ENCODE measurements at places on chromosomes 2 and 18.

- H3K4me1 ChIP-seq, result no peaks in the 10 kb centered on the region
- H3K27ac ChIP-seq, result no peak overlapping the region
- H3K27me3 ChIP-seq, result peaks cover 3% of the 10 kb centered on the region
Observed at GRCh38 chr18:63477200-63477599, 442 bp downstream of the SERPINB5 start.

- H3K27ac ChIP-seq, result no peak overlapping the region
- peaks cover 21% of the 10 kb centered on the region for H3K27me3 ChIP-seq
- H3K36me3 ChIP-seq, result no peaks in the 10 kb centered on the region
- H3K4me3 ChIP-seq, result no peak overlapping the region
- no peaks in the 10 kb centered on the region for H3K4me1 ChIP-seq
Observed at GRCh38 chr2:105504459-105504858, 105.6 kb upstream of the FHL2 start.

DNA sequence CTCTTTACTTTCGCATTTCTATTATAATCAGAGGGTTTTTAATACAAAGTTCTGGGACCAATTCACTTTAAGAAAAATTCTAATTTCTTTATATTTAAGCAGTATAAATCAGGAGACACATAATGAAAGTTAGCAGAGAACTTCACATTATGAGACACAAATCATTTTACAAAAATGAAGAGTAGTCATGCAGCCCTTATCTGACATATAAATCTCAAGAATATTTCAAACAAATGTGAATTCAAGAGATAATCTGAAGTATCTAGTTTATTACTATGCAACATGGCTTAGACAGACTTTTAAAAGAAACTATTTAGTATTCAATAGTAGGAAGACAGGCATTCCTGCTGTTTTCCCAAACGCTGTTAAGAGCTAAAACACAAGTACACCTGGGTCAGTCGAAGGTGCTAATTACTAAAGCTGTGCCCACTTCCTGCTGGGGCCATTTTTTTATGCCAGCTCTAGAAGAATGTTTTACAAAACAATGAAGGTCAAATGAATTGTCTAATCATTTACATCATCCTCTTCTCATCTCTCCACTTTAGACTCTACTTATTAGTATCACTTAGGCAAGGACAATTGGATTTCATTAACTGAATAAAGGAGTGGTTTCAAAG, 40.2 kb downstream of the CWC22 start:
- no peak for DNase-seq
- H3K27ac ChIP-seq, result no peak overlapping the region
- no peaks in the 10 kb centered on the region for H3K27me3 ChIP-seq
- no peaks in the 10 kb centered on the region for H3K4me1 ChIP-seq

DNA sequence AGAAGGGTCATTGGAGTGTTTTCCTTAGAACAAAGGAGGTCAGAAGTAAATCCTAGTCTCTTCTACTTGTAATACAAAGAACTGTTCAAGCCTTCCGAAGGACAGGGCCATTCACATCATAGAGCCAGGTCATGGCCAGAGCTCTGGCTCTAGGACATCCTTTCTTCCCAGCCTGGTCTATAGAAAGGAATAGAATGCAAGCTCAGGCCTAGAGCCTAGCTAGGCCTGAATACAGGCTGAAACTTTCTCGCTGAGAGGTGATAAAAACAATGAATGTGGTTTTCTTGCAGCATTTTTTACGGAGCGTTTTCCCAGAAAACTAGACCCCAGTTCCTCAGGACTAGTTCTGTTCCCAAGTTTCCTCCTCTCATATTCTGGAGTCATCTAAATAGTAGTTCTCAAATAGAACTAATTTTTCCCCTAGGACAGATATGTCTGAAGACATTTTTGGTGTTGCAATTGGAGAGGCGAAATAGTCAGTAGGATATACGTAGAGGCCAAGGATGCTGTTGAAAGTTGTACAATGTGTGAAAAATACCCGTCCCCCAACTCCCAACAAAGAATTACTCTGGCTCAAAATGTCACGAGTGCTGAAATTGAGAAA, 6.8 kb downstream of the UGT1A6 start:
- peak overlapping the region; percentile 99 for H3K27ac ChIP-seq
- no peak for DNase-seq

GRCh38 chr2:102668171-102668570, 48.8 kb downstream of the SLC9A2 start:
- no peaks in the 10 kb centered on the region for H3K27me3 ChIP-seq
- H3K27ac ChIP-seq, result no peak overlapping the region
- no peak overlapping the region for H3K4me3 ChIP-seq

DNA sequence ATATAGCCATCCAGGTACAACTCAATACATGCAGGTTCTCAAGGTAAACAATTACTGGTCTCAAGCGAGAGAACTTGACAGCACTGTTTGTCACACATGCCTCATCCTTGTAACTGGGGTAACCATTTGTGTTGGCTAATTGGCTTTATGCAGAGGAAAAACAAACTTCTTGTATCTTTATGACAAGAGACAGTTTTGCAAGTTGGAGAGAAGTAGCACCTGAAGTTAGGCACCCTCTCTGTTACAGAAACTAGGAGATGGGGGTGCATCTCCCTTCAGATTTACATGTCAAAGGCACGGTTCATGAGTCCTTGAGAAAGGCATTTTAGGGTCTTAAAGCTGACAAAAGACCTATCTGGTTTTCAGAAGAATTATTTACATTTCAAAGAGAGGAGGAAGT, 241.7 kb downstream of the CD226 start:
- H3K4me1 ChIP-seq, result no peaks in the 10 kb centered on the region
- H3K36me3 ChIP-seq, result no peaks in the 10 kb centered on the region
- no peaks in the 10 kb centered on the region for H3K27me3 ChIP-seq
- H3K27ac ChIP-seq, result no peak overlapping the region
- no peak overlapping the region for H3K4me3 ChIP-seq

GRCh38 chr2:84849271-84849952, 31.5 kb downstream of the TRABD2A start:
- H3K4me3 ChIP-seq, result no peak overlapping the region
- DNase-seq, result peak; percentile 60
- H3K4me1 ChIP-seq, result peaks cover 20% of the 10 kb centered on the region

- no peak overlapping the region for H3K27ac ChIP-seq
- H3K27me3 ChIP-seq, result no peaks in the 10 kb centered on the region
- H3K4me1 ChIP-seq, result peaks cover 3% of the 10 kb centered on the region
- H3K4me3 ChIP-seq, result no peak overlapping the region
Observed at GRCh38 chr2:215736653-215737290, 276.6 kb downstream of the MREG start.

DNA sequence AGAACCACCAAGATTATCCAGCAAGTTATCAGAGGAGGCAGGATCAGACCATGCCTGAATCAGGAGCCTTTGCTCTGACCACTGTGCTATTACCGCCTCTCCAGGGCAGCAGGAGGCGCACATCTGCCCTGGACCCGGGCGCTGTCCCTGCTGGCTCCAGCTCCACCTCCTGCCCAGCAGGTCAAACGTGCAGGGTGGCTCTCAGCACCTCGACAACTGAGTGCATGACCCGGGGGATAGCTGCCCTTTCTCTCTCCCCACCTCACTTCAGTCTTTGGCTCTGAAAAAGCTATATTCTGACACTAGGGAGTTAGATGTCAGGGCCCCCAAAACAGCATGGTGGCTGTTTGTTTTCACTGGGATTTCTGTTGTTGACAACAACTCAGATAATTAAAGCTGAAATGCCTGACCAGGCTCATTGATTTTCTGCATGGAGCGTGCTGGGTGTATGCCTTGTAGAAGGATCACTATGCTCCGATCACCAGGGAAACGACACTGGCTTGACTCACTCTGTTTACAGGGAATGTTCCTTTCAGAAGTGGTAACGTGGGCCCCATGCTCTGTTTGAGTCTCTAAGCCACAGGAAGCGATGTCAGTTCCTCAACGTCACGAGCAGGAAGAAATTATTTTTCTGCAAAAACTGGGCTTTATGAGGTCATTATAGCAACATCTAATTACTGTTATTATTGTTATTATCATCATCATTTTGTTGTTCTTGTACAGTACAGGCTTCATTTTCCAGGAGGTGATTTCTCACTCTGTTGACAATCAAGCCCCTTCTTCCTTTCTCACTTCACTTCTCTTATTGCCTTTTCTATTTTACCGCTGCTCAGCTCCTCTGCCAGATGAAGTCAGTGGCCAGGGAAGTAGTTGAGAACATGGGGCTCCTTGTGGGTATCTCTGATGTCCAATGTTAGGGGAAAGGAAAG, 125.6 kb downstream of the PLB1 start:
- H3K27ac ChIP-seq, result peak overlapping the region; percentile 74
- DNase-seq, result peak; percentile 98
- H3K36me3 ChIP-seq, result no peaks in the 10 kb centered on the region

All from IMR-90 (cell line).